ENCODE measurements at places on chromosomes 5 and 9. TPM values are rescaled to one million over a fixed set of nuclear protein-coding genes. Genes with fewer than 3 reads are reported as not detected.

Gene OLFM1
- 8.6 TPM for total RNA-seq

Gene WDR55
- 12.0 TPM for total RNA-seq

Gene C9orf50
- total RNA-seq, result 0.22 TPM

Gene CATSPER3
- 0.54 TPM for total RNA-seq

Gene SUSD3
- total RNA-seq, result 1.1 TPM

Gene SLC6A18
- not detected for total RNA-seq

Gene BTNL3
- total RNA-seq, result not detected

Gene OBP2B
- total RNA-seq, result not detected

Gene LURAP1L
- 2.6 TPM for total RNA-seq

Gene MELK
- total RNA-seq, result 0.13 TPM
